GOT3 (cell line): ENCODE measurements at places on chromosomes 7 and 10.

- DNase-seq: no peak
These were observed 334 bp downstream of the ZNF800 start for GRCh38 chr7:127392182-127392565.

DNA sequence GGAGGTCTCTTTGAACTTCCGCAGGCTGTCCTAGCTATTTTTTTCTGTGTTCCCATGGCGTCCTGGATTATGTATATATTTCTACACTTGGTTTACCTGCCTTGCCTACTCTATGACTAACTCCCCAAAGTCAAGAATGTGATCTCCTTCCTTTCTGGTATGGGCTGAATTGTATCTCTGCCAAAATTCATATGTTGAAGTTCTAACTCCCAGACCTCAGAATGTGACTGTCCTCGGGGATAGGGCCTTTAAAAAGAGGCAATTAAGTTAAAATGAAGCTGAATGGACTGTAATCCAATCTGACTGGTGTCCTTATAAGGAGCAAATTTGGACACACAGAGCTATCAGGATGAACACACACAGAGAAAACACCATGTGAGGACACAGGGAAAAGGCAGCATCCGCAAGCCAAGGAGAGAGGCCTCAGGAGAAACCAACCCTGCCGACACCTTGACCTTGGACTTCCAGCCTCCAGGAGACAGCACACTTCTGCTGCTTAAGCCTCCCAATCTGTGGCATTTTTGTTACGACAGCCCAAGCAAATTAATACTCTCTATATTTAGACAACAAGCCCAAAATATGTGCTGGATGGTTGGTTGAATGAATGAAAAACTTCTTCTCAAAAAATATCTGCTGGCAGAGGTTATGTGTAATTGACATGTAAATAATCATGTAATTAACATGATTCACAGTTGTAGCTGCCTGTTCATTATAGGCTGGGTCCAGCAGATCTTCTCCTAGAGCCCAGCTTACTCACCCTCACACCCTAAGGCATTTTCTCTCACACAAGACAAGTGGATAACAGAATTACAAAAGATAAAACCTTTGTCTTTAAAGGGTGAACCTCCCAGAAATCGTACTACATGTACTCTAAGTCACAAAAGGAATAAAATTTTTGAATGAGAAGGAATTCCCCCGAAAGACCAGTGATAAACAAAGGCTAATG, 123.7 kb downstream of the CUBN start:
- DNase-seq: no peak

DNA sequence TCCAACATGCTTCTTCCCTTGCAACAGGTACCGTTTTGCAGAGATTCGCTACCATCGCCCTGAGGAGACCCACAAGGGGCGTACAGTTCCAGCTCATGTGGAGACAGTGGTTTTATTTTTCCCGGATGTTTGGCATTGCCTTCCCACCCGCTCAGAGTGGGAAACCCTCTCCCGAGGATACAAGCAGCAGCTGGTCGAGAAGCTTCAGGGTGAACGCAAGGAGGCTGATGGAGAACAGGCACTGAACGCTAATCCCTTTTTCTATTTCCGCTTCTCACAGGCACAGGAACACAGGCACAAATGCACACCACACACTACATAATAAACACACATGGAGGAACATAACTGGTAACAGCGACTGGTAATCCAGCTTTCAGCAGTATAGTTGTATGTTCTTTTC, 35.2 kb downstream of the CCAR1 start:
- DNase-seq: no peak

GRCh38 chr7:140670343-140670935, 2.3 kb upstream of the ADCK2 start:
- no peak for DNase-seq

DNA sequence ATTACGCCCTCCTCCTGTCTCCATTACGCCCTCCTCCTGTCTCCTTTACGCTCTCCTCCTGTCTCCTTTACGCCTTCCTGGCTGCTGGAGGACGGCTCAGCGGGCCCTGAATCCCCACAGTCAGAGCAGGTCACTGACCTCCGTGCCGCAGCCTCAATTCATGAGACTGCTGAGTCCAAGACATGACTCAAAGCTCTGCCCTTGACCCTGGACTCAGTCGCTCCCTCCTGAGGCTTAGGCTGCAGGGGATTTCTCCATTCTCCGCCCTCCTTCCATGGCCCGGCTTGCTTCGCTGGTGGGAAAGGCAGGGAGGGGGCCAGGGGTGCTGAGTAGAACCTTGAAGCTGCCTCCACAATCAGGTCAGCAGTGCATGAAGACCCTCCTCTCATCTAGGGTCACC, 21.0 kb upstream of the FOXL3 start:
- no peak for DNase-seq
